ENCODE measurements at places on chromosomes 1 and 21.

GRCh38 chr1:236753964-236754363, 41.1 kb upstream of the MTR start:
- DNase-seq, result no peak

GRCh38 chr1:159443066-159443750, 3.7 kb downstream of the OR10J1 start:
- no peak for DNase-seq

GRCh38 chr1:107252271-107252670, 111.4 kb downstream of the NTNG1 start:
- no peak for DNase-seq

DNA sequence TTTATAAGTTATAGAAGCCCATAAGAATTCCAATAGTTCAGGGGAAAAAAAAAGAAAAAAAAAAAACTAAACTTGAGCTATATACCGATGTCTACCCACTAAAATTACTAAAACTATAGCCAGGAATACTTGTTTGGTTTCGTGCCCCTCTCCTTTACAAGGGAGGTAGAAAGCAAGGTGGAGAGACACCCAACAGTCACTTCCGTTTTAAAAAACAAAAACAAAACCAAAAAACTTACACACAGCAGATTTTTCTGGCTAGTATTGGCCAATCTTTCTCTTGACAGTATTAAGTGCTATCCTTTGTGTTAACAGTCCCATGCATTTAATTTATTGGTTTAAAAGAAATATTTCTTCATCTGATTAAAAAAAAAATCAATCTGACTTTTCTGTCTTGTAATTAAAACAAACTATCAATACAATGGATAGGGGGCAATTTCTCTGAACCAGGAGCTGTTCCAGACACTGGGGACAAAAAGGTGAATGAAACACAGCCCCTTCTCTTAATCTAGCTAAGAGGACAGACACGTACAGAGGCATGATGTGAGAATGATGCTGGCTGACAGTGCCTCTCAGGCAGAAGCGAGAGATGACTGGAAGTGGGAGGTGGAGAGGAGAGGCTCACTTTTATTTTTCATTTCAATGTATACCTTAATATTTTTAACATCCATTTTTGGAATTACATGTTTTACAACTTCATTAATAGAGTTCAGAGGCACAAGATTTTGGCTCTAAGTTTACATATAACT, 214.8 kb downstream of the RERE start:
- no peak for DNase-seq

- no peak for DNase-seq
Observed at GRCh38 chr21:29295066-29295650, 3.6 kb upstream of the BACH1 start.

DNA sequence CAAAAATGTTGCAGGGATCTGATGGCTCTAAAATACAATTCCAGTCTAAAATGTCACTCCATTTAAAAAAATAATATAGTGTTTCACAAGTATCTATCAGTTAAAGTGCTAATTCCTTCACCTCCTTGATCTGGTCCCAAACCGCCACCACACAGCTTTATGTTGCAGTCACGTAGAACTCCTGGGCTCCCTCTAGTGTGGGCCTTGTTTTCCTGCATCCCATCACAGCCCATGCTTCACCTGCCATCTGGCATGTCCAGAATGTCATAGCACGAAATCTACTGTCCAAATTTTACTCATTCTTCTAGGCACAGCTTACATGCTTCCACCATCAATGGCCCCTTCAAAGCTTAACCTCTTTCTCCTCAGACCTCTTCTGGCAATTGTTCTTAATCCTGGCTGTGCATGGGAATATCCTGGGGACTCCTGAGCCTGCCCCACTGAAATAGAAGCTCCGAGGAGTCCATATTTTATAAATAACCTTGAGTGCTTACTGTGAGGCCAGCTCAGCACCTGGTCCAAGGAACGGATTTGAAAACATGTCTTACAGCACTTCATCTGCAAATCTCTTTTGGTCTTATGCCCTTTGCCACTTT, 15.5 kb downstream of the FYB2 start:
- DNase-seq, result no peak

GRCh38 chr1:177310326-177310725, 139.6 kb downstream of the BRINP2 start:
- DNase-seq, result no peak

- no peak for DNase-seq
Observed at GRCh38 chr1:174841747-174842146, 158.0 kb upstream of the CACYBP start.

GRCh38 chr1:87024936-87025540, 110.6 kb downstream of the HS2ST1 start:
- no peak for DNase-seq

DNA sequence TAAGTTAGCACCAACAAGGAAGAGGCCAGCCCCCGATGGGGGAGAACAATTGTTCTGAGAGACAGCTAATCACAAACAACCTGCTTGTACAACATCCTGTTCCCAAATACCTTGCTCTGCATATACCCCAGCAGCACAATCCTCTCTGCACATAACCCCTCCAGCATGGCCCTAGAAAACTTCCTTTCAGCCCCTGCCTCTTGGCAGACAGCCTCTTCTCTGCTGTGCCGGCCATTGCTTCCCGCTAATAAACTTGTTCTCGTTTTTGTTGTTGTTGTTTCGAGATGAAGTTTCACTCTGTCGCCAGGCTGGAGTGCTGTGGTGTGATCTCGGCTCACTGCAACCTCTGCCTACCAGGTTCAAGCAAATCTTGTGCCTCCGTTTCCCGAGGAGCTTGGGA, 392.7 kb downstream of the SMYD3 start:
- no peak for DNase-seq

DNA sequence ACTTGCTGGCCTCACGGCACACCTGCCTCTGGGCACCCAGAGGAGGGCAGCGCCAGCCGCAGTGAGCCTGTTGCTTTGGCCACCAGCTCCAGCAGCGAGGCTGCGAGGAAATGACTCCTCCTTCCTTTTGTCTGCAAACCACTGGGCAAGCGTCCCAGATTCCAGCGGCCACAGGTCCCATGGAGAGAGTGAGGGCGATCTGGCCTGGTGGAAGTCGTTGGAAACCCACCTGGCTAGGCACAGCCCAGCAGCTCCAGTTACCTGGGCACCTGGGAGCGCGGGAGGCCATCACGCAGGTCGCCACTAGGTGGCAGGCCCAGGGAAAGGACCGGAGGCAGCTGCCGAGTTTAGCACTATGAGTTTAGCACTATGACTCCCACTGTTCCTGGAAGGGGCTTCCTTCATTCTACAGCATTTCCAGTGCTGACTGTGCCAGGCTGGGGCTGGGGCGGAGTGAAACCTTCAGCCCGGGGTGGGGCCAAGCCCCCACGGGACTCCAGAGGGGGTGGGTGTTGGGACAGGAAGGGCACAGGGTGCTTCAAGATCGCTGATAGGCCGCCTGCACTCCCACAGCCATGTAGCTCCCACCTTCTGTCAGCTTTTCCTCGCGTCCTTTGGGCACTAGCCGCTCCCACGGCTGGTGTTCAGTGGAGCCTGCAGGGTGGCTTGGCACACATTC, 1.1 kb upstream of the ESPN start:
- no peak for DNase-seq
